NT2/D1 (cell line): ENCODE measurements at places on chromosomes 4 and X.

- no peak for DNase-seq
These were observed 65.6 kb downstream of the RBPJ start for GRCh38 chr4:26386386-26386785.

DNA sequence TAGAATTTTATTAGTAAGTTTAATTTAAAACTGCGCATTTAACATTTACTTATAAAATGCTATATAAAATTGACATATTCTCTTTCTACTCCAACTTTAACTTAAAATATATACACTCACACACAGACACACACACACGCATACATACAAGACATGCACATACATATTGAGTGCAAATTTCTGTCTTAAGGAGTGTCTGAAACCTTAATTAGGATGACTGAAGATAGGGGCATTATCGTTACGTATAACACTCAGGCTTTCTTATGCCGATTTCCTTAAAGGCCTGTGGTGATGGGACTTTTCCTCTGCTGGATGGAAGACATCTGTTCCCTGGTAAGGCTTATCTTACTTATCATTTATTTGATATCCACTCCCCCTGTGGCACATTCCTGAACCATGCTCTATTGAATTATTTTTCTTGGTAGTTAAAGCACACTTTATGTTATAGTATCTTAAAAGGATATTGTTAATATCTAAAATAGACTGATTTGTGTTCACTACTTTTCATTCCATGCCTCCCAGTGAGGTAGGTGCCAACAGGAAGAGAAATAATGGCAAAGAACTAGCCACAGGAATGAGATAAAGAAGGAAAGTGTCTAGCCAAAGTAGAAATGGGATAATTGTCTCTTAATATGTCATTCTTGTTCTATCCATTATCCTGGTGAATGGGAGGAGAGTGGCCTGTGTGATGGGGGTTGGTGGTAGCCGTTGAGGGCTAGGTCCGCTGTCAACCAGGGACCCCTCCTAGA is 92.9 kb upstream of the GPRIN3 start:
- DNase-seq = no peak

GRCh38 chrX:48530736-48531135 is 8.8 kb upstream of the TBC1D25 start:
- DNase-seq = no peak

DNA sequence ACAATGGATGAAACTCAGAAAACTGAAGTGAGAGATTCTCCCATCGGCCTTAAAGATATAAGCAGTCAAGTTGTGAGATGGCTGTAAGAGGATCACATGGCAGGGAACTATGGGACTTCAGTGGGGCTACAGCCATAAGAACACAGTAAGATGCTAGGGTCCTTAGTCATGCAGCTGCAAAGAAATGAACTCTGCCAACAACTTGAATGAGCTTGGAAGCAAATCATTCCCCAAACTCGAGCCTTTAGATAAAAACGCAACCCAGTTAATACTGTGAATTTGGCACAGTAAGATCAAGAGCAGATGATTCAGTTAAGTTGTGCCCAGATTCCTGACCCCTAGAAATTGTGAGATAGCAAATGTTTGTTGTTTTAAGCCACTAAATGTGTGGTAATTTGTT is 117.3 kb downstream of the FAM13A start:
- no peak for DNase-seq

- DNase-seq = no peak
These were observed 9.3 kb downstream of the ZNF185 start for GRCh38 chrX:152907084-152907651.

GRCh38 chr4:53961351-53961750 is 103.1 kb downstream of the CHIC2 start:
- no peak for DNase-seq

DNA sequence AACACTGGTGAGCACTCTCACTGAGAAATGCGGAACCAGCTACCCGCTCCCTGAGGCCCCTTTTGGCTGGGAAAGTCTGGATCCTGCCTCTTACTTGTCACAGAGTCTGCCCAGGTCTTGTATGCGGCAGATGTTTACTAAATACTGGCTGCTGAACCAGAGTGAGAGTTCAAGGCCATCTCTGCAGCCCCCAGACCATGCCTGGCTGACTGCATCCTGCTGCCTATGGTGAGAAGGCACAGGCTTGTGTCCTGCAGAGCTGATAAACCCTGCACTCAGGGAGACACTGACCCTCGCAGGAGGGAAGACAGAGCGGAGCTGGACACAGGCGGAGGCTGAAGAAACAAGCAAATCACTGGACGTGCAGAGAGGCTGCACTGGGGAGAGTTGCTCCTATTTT is 46.5 kb downstream of the JAKMIP1 start:
- no peak for DNase-seq

DNA sequence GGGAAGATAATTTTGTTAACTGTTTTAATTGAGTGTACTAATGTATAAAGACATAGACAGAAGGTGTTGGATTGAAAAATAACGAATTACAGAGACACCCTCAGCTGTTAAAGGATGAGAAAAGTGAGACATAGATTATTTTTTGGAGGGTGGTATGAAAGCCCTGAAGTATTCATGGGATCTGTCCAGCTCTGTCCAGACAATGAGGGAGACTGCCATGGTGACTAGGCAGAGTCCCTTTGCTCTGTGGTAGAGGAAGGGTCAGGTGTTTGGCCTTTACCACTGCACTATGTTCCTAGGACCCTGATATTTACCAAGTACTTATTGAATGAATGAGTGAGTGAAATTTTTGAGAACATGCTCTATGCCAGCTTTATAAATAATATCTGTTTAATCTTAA is 11.4 kb downstream of the FGF2 start:
- DNase-seq = no peak

DNA sequence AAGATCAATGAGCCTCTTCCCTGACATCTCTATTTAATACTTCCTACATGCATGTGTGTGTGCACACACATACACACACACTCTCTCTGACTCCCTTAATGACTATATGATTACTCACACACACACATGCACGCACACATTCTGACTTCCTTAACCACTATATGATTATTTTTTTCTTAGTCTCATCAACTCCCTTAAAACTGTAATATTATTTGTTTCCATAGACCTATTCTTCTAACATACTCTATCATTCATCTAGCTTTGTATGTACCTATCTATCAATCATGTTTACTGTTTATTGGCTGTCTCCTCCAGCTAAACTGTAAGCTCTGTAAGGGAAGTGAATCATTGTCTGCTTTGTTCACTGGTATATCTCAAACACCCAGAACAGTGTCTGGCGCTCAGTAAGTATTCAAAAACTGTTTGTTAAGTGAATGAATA is 236.6 kb downstream of the RASL11B start:
- DNase-seq = no peak
